ENCODE measurements at places on chromosomes 7 and 10.
A peak's percentile ranks its signal among the peaks of the same experiment; 100 is the strongest.

GRCh38 chr10:86305521-86305920 is 61.1 kb downstream of the GRID1 start:
- DNase-seq, result no peak

GRCh38 chr7:74030861-74031260 is 2.9 kb downstream of the ELN start:
- DNase-seq, result no peak

DNA sequence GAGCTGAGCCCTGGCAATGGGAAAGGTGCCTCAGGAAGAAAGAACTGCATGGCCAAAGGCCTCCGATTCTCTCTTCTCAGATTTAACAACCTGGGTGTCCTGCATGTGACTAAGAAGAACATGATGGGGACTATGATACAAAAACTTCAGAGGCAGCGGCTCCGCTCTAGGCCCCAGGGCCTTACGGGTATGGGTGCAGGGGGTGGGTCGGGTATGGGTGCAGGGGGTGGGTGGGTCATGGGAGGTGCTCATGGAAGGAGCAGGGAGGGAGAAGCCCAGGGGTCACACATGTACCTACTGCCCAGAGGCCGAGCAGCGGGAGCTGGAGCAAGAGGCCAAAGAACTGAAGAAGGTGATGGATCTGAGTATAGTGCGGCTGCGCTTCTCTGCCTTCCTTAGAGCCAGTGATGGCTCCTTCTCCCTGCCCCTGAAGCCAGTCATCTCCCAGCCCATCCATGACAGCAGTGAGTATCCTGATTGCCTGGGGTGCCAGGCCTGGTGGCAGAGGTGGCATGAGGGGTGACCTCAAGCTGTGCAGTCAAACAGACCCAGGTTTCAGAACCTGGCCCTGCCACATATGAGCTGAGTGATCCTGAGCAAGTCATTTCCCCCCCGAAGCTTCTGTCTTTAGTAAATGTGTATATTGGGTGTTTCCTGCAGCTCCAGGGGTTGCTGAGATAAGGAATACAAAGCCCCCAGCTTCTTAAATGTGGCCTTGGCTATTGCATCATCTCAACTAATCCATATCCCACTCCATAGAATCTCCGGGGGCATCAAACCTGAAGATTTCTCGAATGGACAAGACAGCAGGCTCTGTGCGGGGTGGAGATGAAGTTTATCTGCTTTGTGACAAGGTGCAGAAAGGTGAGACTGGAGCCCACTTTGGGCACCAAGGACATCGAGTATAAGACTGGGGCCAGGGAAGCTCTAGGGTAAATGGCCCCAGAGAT is 2.0 kb downstream of the NFKB2 start:
- no peak for DNase-seq

GRCh38 chr7:27175626-27176523 is 1.8 kb upstream of the HOXA10 start:
- DNase-seq, result no peak

GRCh38 chr7:100406767-100407166 is 21.7 kb downstream of the ZCWPW1 start:
- peak; percentile 42 for DNase-seq

DNA sequence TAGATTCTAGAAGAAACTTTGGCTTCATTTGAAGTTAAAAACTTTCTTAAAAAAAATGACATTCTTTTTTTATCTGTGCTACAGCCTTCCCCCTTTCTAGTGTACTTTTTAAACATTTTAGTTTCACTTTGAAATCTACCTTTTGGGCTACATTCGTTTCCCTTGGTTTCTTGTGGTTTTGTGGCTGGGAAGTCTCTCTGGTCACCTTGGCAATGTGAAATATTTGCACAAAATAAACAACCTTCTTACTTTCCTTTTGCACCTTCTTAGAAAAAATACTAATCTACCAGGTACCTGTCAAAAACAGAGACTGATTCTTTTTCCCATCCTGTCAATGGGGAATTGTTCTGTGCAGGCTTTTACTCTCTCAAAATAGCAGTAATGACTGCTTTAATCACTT is 350.2 kb downstream of the GATA3 start:
- DNase-seq, result no peak

- no peak for DNase-seq
These were observed 480 bp downstream of the VPS50 start for GRCh38 chr7:93232673-93233018.

DNA sequence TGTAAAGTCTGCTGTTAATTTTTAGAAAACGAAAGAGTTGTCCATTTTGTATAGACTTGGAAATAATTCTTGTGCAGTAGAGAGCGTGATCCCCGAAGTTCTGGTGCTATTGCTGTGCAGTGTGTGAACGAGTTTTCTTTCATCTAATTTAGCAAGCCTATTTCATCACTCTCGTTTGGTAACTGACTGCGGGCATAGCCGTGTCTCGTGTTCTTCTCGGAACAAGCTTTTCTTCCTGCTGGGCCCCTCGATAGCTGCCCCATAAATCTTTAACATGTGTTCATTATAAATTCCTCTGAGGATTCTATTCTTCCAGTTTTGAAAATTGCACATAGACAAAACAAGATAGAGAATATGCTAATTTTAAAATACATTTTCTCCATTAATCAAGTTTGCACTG is 622.0 kb upstream of the PFKP start:
- no peak for DNase-seq

- peak; percentile 62 for DNase-seq
These were observed 260.7 kb downstream of the EXOC4 start for GRCh38 chr7:133513608-133514007.

- no peak for DNase-seq
These were observed 38.7 kb upstream of the HMX3 start for GRCh38 chr10:123097039-123097438.

- DNase-seq, result no peak
These were observed 118.8 kb downstream of the EBF3 start for GRCh38 chr10:129845111-129845753.

DNA sequence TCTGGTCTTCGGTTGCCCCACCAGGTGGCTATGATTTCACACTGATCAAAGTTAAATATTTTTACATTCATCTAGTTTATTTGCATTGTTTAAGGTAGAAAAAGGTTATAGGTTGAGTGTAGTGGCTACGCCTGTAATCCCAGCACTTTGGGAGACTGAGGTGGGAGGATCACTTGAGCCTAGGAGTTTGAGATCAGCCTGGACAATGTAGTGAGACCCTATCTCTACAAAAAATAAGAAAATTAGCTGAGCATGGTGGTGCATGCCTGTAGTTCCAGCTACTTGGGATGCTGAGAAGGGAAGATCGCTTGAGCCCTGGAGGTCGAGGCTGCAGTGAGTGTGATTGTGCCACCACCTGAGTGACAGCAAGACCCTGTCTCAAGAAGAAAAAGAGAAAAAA is 3.8 kb downstream of the CCM2 start:
- no peak for DNase-seq

DNA sequence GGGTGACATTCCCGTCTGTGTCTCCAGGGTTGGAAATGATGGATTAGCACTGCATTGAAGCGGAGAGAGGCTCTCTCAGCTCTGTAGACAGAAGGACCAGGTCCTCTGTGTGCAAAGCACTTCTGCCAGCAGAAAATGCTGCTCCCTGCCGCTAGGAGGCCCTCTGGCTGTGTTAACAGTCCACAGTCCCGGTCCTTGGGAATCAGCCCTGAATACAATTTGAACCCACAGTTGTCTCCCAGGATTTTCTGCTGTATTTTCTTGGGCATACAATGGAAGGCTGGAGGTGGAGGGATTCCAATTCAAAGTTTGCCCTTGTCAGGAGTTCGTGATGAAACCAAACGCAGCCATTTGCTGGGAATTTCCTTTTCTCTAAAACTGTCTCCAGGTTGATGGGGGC is 205.2 kb downstream of the GLRX3 start:
- no peak for DNase-seq

DNA sequence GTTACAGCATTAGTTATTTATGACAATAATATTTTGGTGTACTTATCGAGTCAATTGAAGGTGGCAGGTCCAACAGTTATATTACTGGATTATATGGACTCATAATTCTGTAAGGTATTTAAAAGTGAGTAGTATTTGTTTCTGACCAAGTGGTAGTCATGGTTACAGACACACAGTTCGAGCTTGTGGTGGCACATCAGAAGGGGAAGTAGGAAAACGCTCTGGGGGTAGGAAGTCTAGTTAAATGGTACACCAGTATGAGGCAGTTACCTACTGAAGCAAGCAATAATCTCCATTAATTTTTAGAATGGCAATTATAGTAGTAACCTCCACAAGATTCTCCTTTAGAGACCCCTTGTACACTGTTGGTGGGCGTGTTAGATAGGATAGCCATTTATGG is 541.2 kb downstream of the ETV1 start:
- no peak for DNase-seq

DNA sequence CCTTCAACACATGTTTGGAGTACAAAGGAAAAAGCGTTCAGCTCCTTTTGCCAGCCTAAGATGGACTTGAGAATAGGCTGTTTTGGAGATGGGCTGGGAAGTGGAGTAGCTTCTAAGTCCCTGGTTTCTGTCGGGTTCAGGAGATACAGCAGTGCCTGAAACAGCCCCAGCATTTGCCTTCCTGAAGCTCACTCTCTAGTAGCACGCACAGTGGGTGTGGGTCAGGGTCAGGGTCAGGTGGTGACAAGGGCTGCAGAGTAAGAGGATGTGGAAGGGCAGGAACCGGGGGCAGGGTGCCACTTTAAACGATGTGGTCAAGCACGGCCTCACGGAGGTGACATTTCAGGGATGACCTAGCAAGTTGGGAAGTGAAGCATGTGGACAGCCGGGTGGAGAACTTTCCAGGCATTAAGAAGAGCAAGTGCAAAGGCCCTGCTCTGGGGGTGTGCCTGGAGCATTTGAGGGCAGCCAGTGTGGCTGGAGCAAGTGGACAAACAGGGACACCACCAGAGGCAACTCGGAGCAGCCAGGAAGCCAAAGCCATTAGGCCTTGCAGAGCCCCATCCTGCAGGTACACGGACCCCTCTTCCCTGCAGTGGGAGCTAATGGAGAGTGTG is 382.2 kb upstream of the ZMIZ1 start:
- no peak for DNase-seq

- no peak for DNase-seq
These were observed 223.1 kb downstream of the FGFR2 start for GRCh38 chr10:121375172-121375571.

- no peak for DNase-seq
These were observed 159.5 kb upstream of the WDR11 start for GRCh38 chr10:120691625-120692024.

- DNase-seq, result no peak
These were observed 61.9 kb upstream of the SAMD8 start for GRCh38 chr10:75049316-75050148.

GRCh38 chr10:69486922-69487730 is 35.9 kb downstream of the TSPAN15 start:
- DNase-seq, result no peak

DNA sequence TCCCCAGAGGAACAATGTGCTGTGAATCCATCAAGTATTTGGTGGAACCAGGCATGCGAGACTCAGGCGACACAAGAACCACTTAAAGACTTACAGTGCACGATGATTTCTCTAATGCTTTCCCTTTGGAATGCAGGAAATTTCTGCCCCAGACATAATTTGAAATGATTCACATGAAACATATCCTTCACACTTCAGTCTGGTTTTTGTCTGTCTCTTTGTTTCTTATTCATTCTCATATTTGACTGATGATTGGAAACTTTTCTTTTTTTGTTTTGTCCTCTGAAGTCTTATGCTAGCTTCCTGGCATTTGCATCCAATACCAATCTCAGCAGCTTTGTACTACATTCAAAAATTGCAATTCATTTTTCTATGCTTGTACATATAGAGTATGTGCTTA is 502.8 kb downstream of the PHTF2 start:
- peak; percentile 87 for DNase-seq

DNA sequence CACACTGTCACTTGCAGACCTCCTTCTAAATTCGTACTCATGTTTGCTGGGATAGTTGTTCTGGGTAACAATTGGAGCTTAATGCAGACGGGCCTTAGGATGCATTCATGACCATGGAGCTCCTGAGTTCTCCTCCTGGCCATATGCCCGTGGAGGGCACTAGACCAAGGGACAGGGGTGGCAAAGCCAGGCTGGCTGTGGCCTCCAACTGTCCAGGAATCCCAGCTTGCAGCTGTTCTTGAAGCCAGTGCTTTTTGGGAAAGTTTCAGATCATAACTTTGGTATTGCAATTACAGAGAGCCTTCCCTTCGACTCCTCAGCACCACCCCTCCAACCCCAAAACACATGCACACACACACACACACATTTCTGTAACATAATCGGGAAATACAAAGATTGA is 30.6 kb downstream of the ANTXRL start:
- peak; percentile 38 for DNase-seq

DNA sequence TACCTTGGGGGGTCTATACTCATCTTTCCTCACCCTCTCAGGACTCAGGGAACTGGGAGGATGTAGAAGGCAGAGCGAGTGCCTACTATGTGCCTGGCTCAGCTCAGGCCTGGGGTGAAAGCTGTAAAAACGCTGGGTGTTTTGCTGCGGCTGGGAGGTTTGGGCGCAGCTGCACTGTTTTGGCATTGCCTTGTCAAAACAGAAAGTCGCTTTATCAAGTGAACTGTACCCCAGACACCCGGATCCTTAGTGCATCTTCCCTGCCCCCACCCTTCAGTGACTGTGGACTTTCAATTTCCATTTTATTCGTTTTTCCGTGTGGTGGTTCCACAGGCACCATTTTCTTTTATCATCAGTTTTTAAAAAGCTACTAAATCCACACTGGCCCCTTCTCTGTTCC is 86.7 kb upstream of the ZNF716 start:
- DNase-seq, result no peak

- DNase-seq, result no peak
These were observed 89.1 kb upstream of the TRIM24 start for GRCh38 chr7:138370956-138371355.

All from AG10803 (cell line).